ENCODE measurements at places on chromosomes 2 and 18. TPM values are rescaled to one million over a fixed set of nuclear protein-coding genes. Genes with fewer than 3 reads are reported as not detected.

NTSR2 gene
- not detected for polyA plus RNA-seq

SLC8A1 gene
- polyA plus RNA-seq, result not detected

CCT4 gene
- polyA plus RNA-seq, result 154 TPM

DNA sequence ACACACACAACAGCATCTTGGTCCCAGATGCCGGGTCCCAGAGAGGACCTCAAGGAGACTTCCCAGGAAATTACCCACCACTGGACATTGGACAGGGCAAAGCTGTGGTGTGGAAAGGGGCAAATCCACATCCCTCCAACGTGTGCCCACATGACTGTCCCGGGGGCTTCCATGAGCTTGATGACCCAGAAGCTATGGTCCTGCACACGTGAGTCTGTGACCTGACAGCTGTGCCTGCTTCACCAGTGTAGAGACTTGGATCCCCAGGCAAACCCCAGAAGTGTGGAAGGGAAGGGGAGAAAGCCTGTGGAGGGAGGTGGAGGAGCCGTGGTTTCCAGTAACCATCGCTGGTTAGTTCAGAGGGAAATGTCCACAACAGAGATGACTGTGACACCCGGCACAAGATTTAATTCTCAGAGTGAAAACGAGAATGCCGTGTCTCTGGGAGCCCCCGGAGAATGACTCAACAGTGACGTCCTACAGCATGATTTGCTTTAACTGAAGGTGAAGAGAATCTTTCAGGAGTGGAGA, 19.1 kb upstream of the GPR55 start:
- DNase-seq, result no peak

GRCh38 chr2:240401781-240402551, 33.5 kb upstream of the GPC1 start:
- DNase-seq, result peak; percentile 1

GRCh38 chr2:107202962-107203591, 317.1 kb upstream of the ST6GAL2 start:
- DNase-seq, result no peak

GRCh38 chr2:17107151-17107550, 411.1 kb downstream of the RAD51AP2 start:
- no peak for DNase-seq

GRCh38 chr2:109482361-109482861, 131.4 kb downstream of the SEPTIN10 start:
- DNase-seq, result no peak

Measured in naive thymus-derived CD4-positive, alpha-beta T cell (primary cell).